Endothelial cell of umbilical vein (primary cell): ENCODE measurements at places on chromosomes 4 and X. TPM values are rescaled to one million over a fixed set of nuclear protein-coding genes. Genes with fewer than 3 reads are reported as not detected.

ATP7A gene
- total RNA-seq, result 8.7 and 8.8 TPM in 2 replicates

TAF7L gene
- 1.1 and 1.8 TPM in 2 replicates for total RNA-seq

POU3F4 gene
- not detected in 2 replicates for total RNA-seq

NAA11 gene
- total RNA-seq, result not detected in 2 replicates

CENPVL1 gene
- not detected in 2 replicates for total RNA-seq

GNRHR gene
- total RNA-seq, result not detected in 2 replicates

DNAAF6 gene
- total RNA-seq, result not detected in 2 replicates

ZMAT1 gene
- total RNA-seq, result 3.7 and 4.3 TPM in 2 replicates

USP17L20 gene
- total RNA-seq, result not detected in 2 replicates

WNK3 gene
- total RNA-seq, result 2.6 and 2.7 TPM in 2 replicates

KIT gene
- total RNA-seq, result 29.3 and 39.7 TPM in 2 replicates

GRID2 gene
- total RNA-seq, result not detected in 2 replicates

SHOX gene
- not detected in 2 replicates for total RNA-seq

GAGE13 gene
- total RNA-seq, result not detected in 2 replicates

- no peak for DNase-seq
- no peak overlapping the region for H3K27ac ChIP-seq
- no peaks in the 10 kb centered on the region for H3K27me3 ChIP-seq
- no peaks in the 10 kb centered on the region for H3K36me3 ChIP-seq
Observed at GRCh38 chrX:150203248-150203645, 159.9 kb upstream of the MAMLD1 start.

- H3K4me1 ChIP-seq, result no peaks in the 10 kb centered on the region
- H3K27me3 ChIP-seq, result no peaks in the 10 kb centered on the region
- no peak overlapping the region for H3K4me3 ChIP-seq
- peak; percentile 19 for DNase-seq
- no peak overlapping the region for H3K27ac ChIP-seq
Observed at GRCh38 chrX:30060718-30061117, 154.6 kb upstream of the MAGEB2 start.

DNA sequence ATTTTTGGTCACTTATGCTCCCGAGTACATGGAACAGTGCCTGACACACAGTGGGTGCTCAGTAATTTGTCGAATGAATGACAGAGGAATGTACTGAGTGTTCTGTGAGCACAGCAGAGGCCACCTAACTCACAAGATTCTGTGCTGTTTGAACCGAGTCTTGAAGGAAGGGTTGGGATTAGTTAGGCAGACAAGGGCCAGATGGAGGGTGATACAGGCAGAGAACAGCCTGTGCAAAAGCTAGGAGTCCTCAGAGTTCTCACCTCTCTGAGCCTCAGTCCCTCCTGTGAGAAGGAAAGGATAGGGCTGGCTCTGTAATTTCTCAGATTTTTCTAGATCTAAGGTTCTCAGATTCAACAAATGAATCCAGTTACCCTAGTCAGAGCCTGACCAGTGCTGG lies 108.8 kb downstream of the NHSL2 start:
- H3K4me1 ChIP-seq, result peaks cover 8% of the 10 kb centered on the region
- H3K36me3 ChIP-seq, result no peaks in the 10 kb centered on the region
- H3K27me3 ChIP-seq, result no peaks in the 10 kb centered on the region
- DNase-seq, result no peak
- H3K27ac ChIP-seq, result no peak overlapping the region

DNA sequence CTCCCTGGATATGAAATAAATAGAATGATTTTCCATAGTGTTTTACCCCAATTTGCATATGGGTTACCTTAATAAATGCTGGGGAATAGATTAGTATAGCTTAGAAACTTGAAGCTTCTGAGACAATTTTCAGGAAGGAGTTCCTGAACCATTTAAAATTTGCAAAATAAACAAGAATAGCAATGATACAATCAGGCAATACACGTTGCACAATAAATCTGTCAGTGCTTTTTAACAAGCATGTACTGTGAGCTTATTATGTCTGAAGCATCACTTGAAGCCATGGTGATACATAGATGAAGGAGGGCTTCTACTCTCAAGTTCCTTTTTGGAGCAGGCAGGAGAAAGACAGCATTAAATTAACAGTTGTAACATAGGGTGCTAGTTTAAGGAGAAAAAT lies 84.2 kb upstream of the WDFY3 start:
- H3K27ac ChIP-seq, result no peak overlapping the region
- no peaks in the 10 kb centered on the region for H3K36me3 ChIP-seq
- H3K27me3 ChIP-seq, result no peaks in the 10 kb centered on the region
- no peak for DNase-seq
- no peak overlapping the region for H3K4me3 ChIP-seq

GRCh38 chrX:18003876-18004275 lies 142.8 kb upstream of the RAI2 start:
- H3K27me3 ChIP-seq, result no peaks in the 10 kb centered on the region
- H3K36me3 ChIP-seq, result no peaks in the 10 kb centered on the region
- no peaks in the 10 kb centered on the region for H3K4me1 ChIP-seq
- DNase-seq, result no peak
- no peak overlapping the region for H3K27ac ChIP-seq
- no peak overlapping the region for H3K4me3 ChIP-seq

GRCh38 chrX:68703369-68703768 lies 55.9 kb downstream of the STARD8 start:
- no peaks in the 10 kb centered on the region for H3K27me3 ChIP-seq
- H3K27ac ChIP-seq, result peak overlapping the region; percentile 45
- no peak overlapping the region for H3K4me3 ChIP-seq
- no peak for DNase-seq

DNA sequence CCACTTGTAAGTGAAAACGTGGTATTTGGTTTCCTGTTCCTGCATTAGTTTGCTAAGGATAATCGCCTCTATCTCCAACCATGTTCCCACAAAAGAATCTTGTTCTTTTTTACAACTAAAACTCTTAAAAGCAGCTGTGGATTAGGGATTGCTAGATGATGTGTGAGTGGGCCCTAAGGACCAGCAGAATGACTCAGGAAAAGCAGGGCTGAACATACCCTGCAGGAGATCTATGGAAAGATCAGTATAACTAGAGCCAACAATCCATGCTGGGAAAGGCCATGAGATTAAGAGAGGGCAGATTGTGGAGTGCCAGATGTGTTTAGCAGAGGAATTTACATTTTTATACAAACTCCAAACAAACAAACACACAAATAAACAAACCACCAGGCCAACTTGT lies 128.4 kb upstream of the TMEM164 start:
- H3K27me3 ChIP-seq, result peaks cover 2% of the 10 kb centered on the region
- no peaks in the 10 kb centered on the region for H3K4me1 ChIP-seq
- H3K36me3 ChIP-seq, result no peaks in the 10 kb centered on the region

DNA sequence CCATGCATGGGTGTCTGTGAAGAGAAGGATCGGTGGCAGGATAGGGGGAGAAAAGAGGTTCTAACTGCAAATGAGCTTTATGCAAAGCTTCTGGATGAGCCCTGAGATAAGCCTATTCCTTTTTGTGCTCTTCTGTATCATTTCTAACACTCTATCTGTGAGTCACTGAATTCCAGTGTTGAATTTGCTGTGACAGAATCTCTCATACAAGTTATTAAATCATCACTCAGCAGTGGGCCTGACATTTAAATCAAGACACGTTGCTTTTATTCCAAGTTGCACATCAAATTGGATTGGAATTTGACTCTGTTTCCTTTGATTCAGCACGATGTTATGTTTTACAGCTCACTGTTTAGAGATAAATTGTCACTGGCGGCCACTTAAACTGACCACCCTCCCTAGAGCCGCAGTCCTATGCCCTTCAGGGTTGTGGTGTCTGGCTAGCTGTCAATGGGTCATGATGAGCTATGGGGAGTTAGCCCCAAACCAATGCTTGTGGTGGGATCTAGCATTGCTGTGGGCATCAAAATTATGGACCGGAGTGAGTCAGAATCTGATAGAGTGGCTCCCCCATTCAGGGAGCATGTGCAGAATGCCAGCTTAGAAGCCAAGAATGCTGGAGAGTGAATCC lies 42.7 kb downstream of the LHFPL1 start:
- no peaks in the 10 kb centered on the region for H3K4me1 ChIP-seq
- no peak overlapping the region for H3K27ac ChIP-seq
- H3K4me3 ChIP-seq, result no peak overlapping the region
- no peak for DNase-seq
- no peaks in the 10 kb centered on the region for H3K27me3 ChIP-seq
- H3K36me3 ChIP-seq, result no peaks in the 10 kb centered on the region

- no peaks in the 10 kb centered on the region for H3K36me3 ChIP-seq
- H3K4me3 ChIP-seq, result no peak overlapping the region
- H3K27ac ChIP-seq, result no peak overlapping the region
Observed at GRCh38 chr4:118997601-118998000, 108.9 kb downstream of the SYNPO2 start.

GRCh38 chr4:26104056-26104685 lies 190.2 kb downstream of the SMIM20 start:
- H3K27me3 ChIP-seq, result no peaks in the 10 kb centered on the region
- H3K27ac ChIP-seq, result no peak overlapping the region
- no peak for DNase-seq
- no peak overlapping the region for H3K4me3 ChIP-seq

DNA sequence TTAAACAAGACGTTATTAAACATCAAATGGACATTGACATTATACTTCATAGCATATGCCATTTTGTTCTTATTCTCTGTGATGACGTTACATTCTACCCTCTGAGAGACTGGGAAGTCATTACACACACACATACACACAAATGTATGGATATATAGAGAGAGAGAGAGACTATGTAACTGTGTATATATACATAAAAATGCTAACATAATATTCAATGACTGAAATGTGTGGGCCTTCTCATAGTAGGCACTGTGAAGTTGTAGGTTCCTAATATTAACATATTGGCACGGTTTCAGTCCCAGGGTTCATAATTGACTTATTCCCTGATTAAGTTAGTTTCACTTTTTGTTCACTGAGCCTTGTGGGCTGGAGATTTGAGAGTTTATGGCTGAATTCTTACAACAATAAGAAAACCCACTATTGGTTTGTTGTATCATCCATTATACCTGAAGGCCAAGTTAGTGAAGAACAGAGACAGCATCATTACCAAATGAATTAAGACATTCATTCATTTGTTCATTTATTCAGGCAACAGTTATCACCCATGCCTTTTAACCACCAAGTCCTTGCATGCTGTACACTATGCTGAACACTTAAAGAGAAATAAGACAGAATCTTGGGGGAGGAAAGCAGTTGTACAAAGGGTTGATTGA lies 68.5 kb downstream of the GAB1 start:
- H3K27me3 ChIP-seq, result no peaks in the 10 kb centered on the region
- no peak for DNase-seq
- no peak overlapping the region for H3K4me3 ChIP-seq
- no peaks in the 10 kb centered on the region for H3K36me3 ChIP-seq
- H3K4me1 ChIP-seq, result peaks cover 37% of the 10 kb centered on the region

- no peak overlapping the region for H3K4me3 ChIP-seq
- H3K27me3 ChIP-seq, result no peaks in the 10 kb centered on the region
- no peak for DNase-seq
- H3K4me1 ChIP-seq, result no peaks in the 10 kb centered on the region
- H3K27ac ChIP-seq, result no peak overlapping the region
Observed at GRCh38 chr4:189084671-189085070, 856.0 kb upstream of the FRG1 start.

DNA sequence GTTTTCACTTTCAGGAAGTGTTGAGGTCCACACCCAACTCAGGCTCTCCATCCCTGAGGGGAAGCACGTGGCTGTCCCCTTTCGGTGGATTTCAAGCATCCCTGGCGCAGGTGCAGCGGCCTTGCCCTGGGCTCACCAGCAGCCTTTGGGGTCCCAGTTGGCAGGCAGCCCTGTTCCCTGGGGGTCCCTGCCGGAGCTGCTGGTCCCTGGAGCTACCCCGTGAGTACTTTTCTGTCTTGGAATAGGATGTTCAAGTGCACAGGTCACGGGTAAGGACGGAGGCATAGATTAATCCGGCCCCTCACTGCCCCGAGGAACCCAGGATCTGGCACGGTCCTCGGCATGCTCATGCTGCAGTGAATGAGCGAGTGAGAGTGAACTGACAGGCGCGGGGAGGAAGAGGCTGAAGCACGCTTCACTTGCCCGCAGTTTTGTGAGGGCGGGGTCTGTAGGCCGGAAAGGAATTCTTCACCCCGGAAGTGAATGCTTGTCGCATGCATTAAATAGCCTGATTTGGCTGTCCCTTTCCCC lies 117.2 kb upstream of the FAT1 start:
- peaks cover 41% of the 10 kb centered on the region for H3K4me1 ChIP-seq
- H3K4me3 ChIP-seq, result no peak overlapping the region
- no peak overlapping the region for H3K27ac ChIP-seq
- H3K36me3 ChIP-seq, result no peaks in the 10 kb centered on the region
- DNase-seq, result no peak
- no peaks in the 10 kb centered on the region for H3K27me3 ChIP-seq

DNA sequence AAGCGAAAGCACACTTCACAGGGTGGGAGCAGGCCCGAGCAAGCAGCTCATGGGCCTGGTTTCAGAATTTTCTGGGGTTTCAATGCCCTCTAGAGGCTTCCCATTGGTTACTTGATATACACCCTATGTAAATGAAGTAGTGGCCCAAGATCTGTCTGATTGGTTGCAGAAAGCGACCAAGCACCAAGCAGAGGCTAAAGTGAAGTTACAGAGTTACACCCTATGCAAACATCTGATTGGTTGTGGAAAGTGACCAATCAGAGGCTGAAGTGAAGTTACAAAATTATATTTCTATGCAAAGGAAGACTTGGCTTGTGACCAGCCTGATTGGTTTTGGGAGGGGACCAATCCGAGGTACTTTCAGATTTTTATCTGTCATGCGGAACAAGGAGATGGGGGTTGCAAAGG lies 8.2 kb downstream of the FHIP1A start:
- no peak overlapping the region for H3K4me3 ChIP-seq
- H3K27me3 ChIP-seq, result no peaks in the 10 kb centered on the region
- no peak for DNase-seq
- no peaks in the 10 kb centered on the region for H3K36me3 ChIP-seq
- H3K27ac ChIP-seq, result peak overlapping the region; percentile 89

DNA sequence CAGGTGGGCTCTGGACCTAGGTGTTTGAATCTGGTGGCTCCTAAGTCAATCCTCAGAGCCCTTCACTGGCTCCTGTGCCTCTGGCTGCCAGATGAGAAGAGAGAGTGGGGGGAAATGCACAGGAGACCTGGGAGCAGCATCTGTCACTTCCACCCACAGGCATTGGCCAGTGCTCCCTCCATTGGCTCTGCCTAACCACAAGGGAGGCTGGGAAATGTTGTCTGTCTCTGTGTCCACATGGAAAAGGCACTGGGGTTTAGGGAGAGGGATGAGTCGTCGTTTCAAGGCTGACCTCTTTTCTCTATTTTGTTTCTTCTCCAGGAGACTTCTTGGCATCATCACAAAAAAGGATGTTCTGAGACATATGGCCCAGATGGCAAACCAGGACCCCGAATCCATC lies 76.4 kb downstream of the CLCN4 start:
- no peaks in the 10 kb centered on the region for H3K27me3 ChIP-seq
- no peak overlapping the region for H3K4me3 ChIP-seq
- no peak overlapping the region for H3K27ac ChIP-seq
- no peaks in the 10 kb centered on the region for H3K4me1 ChIP-seq
- H3K36me3 ChIP-seq, result no peaks in the 10 kb centered on the region
- no peak for DNase-seq

- H3K4me1 ChIP-seq, result peaks cover 18% of the 10 kb centered on the region
- H3K27me3 ChIP-seq, result no peaks in the 10 kb centered on the region
- no peak overlapping the region for H3K27ac ChIP-seq
- H3K36me3 ChIP-seq, result no peaks in the 10 kb centered on the region
Observed at GRCh38 chr4:54730581-54730980, 72.8 kb downstream of the KIT start.
